NCI-H1930 (cell line): ENCODE measurements at places on chromosomes 12 and 14.

DNA sequence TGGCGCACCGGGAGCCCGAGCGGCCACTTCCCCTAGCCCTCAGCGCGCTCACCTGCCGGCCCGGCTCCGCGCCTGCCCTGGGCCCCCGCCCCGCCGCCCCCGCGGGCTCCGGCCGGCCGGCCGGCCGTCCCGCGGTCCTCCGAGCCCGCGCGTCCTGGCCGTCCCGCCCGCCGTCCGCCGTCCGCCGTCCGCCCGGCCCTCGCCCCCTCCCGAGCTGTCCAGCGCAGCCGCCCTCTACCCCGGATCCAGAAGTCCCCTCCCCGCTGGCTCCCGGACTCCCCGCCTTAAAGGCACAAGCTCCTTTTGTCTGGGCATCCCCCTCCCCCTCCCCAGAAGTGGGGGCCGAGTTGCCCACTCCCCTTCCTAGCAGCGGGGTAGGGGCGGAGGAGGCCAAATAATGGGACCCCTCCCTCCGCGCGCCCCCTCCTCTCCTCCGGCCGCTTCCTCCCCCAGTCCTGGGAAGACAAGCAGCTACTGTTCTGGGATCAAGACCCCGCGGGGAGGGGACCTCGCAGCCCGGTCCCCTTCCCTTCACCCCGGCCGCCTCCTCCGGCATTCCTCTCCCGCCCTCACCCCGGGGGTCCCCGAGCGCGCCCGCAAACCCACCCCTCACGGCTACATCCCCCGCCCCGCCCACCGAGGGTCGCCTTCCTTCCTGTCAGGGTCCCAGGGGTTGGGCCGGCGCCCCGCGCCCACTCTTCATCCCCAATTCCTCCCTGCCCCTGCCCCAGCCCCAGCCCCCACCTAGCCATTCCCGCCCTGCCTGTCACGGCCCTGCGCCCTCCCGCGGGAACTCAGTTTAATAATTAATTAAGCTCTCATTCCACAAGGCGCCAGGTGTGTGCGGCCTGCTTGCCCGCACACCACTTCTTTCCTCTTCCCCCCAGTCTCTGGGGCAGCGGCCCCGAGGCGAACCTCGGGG is at the start of gene ADCY6:
Gene ADCY6, minus strand, starts transcription at position 236 of the 922 bp plus-strand sequence. CDS start 5,655 bp downstream, outside the sequence.
- DNase-seq = peak; percentile 17

- DNase-seq = no peak
Observed at GRCh38 chr12:110548678-110549077, 34.4 kb downstream of the PPTC7 start.

DNA sequence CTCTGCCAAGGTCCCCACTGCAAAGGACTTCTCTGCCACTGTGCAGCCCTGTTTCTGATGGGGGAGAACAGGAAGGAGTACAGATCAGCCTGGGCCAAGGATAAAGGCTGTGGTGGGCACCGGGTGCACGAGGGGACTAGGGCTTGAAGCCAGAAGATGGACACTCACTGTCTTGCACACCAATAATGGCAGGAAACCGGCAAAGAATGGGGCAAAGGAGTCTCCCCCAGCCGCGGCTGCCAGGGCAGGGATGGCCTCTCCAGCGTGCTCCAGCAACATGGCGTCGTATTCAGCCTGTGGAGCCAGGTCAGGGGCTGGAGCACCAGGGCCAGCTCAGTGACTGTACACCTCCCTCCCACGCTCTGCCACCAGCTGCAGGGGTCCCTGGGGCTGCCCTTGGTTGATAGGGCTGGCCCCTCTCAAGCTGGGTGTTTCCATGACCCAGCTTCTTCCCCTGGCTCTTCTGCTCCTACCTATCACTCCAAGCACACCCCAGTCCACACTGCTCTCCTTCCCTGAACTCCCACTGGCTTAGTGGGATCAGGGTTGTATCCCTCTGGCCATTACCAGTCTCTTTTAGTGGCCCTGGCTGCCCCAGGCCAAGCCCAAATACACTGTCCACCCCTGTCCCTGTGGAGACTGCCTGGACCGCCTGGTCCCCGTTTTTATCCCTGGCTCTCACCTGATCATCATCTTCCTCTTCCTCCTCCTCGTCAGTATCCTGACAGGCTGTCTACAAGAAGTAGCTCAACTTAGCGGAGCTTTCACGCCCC is 6.3 kb downstream of the IPO4 start:
- DNase-seq = no peak

GRCh38 chr12:98180603-98181002 is 334.8 kb upstream of the TMPO start:
- DNase-seq = no peak

DNA sequence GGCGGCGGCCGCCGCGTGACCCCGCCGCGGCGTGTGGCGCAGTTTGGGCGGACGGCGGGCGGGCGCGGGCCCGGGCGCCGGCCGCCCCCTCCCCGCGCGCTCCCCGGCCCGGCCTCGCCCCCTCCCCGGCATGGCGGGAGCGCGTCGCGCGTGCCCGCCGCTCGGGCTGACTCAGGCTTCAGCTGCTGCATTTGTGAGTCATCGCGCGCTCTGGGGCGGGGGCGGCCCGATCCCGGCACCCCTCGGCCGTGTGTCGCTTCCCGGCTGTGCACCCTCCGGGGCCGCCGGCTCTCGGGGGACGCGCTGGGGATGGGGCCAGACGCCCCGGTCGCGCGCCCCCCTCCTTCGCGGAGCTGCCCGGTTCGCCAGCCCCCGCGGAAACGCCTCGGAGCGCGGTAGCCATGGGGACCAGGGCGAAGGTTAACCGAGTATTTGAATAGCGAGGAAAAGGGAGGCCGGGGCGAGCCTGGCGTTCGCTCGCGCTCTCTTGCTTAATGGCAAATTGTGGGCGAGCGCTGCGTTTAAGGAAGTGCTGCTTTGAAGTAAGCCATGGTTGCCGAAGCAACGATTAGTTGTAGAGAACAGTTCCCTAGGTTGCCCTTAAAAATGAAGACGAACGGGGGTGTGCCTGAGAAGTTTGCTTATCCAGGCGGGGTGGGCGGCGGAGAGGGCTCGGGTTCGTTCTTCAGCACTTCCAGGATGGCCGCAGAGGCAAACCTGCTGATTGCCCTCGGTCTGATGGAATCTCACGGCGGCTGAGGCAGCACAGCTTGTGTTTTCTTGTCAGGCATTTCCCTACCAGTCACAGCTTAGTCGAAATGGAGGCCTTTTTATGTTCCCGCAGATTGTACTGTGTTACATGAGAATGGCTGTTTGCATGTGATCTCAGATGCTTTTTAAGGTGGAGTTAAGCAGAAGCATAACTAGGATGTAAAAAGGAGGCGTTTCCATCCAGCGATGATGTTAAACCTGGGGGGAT is 896 bp downstream of the EIF5 start:
- no peak for DNase-seq
